ENCODE measurements at places on chromosomes 1 and 21.

DNA sequence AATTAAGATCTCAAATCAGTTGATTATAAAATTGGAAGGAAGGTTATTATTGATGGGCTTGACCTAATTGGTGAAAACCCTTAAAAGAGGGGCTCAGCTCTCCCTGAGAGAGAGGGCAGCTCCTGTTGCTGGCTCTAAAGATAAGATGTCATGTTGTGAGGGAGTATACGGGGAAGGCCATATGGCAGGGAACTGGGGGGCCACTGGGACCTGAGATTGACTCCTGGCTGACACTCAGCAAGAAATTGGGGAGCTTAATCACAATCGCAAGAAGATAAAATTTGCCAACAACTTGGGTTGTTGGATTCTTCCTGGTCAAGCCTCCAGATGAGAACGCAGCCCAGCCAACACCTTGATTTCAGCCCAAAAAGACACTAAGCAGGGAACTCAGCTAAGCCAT lies 69.7 kb upstream of the KCNJ6 start:
- DNase-seq = no peak

DNA sequence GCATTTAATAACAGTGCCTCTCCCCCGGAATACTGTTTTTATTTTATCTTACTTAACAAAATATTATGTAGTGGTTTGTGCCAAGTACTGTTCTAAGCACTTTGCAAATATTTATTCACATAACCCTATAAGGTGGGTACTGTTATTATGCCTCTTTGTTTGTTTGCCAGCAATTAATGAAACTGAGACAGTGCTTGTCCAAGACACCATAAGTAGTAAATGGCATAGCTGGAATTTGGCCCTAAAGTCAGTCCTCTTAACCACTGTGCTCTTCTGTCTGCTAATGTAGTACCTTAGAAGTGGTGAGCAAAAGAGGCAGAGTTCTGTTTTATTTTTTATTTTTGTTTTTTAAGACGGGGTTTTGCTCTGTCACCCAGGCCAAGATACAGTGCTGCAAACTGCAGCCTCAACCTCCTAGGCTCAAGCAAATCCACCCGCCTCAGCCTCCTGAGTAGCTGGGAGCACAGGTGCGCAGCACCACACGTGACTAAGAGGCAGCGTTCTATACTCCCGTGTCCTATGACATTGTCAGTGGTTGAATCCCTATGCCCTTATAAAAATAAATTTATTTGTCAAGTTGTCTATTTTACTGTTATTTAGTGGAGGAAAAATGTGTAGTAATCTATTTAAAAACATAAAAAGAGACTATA lies 165.8 kb downstream of the CLEC20A start:
- no peak for DNase-seq

GRCh38 chr1:174053826-174054225 lies 31.7 kb upstream of the RC3H1 start:
- DNase-seq = no peak

DNA sequence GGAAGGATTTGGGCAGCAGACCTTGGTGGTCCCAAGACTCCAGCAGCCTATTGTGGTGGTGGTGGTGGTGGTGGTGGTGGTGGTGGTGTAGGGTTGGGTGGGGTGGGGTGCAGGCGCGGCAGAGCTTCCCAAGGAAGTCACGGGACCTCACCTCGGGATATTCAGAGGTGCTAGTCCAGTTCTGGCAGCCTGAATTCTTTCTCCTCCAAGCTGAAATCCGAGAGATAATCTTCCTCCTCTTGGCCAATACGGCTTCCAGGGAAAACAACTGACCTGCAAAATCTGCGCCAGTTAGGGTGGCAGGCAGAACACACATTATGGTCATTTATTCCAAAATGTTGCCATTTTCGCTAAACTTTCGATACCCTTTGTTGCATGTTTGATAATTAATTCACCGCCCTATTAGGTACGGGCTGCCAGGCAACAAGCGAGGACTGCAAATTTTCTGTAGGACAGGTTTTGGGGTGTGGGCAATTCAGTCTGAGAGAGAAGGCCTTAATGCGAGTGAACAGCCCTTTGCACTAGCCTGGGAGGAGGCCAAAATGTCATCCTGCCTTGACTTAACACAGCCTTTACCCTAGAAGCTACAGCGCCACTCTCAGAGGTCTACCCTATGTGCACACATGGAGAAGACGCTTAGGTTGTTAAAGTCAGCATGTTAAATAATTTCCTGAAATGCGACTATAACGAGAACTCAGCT lies 33.2 kb upstream of the BSDC1 start:
- no peak for DNase-seq

- no peak for DNase-seq
Observed at GRCh38 chr1:23522244-23522982, 8.6 kb downstream of the E2F2 start.

DNA sequence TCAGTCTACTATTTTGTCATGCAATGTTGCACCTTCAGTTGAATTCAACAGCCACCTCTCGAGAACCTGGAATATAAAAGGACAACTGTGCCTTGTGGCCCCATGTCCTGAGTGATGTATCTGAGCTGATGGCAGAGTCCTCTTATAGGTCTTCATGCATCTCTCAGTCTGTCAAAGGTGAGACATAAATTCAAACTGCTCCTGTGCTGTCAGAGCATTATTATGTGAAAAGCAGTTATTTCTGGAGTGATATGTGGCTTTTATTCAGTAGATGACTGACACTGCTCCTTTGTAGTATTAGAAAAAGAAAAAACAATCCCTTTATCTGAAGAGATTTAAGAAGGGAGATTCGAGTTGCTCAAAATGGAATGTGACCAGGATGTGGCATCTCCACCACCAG lies 8.4 kb downstream of the S100A10 start:
- DNase-seq = no peak

All from NCI-H446 treated with DMSO at 0.1 percent for 48 hours (cell line).